ENCODE measurements at places on chromosomes 5 and 9.

DNA sequence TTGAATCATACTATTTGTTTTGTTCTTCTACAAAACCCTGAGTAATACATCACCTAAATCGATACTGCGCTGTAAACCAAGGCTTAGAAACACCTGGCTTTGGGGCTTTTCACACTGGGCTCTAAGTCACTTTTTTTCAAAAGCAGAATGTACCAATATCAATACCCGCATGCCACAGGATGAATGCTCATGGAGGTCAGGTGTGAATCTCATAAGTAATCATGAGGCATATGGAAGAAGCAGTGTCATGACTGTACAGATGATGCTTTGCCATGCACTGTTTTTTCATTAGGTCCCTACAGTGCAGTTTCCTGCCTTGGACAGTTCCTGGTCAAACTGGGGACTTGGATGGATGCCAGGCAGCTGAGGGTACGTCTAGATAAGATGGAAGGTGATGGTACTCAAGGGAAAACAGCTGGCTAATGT lies 49.0 kb upstream of the ATG10 start:
- no peak for DNase-seq

DNA sequence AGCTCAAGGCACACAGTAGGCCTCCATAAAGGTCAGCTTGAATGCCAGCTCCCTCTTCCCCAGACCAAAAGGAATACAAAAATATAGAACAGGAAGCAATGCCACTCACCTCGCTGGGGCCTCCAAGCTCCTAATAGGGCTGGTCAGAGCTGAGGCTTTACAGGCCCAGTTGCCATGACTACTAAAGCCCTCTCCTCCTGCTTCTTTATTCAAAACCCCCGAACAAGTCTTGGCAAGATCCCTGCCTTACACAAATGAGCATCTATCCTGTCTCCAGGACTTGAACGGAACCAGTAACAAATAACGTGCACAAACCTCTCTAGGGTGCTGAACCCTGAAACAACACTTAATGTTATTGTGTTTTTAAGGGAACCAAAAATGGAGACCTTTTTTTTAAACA lies 136.3 kb downstream of the SIL1 start:
- no peak for DNase-seq

GRCh38 chr5:76555717-76556116 lies 67.5 kb downstream of the F2RL2 start:
- no peak for DNase-seq

DNA sequence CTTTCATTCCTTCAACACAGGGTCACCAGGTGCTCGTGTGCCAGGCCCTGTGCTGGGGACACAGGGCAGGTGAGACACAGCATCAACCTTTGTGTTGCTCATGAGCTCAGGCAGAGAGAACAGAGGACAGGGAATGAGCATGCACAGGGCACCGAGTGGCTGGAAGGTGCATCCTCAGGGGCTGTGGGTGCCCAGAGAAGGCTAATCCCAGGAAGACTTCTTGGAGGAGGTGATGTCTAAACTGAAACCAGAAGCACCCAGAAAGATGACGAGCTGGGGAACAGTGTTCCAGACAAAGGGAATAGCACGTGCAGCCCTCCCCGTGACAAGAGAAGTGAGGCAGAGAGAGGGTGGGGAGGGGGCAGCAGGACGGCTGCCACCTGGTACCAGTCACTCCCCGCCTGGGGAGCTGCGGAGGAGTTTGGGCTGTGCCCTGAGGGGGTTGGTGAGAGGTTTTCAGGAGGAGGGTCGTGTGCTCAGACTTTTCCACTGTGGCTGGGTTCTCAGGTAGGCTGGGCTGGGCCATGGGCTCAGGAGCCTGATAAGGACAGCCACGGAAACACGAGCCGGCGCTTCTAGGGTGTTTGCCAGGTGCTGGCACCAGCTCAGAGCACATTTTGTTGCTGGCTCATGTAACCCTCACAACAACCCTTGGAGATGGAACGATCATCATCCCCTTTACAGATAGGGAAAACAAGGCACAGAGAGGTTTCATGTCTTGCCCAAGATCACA lies 46.0 kb downstream of the HMCN2 start:
- no peak for DNase-seq

DNA sequence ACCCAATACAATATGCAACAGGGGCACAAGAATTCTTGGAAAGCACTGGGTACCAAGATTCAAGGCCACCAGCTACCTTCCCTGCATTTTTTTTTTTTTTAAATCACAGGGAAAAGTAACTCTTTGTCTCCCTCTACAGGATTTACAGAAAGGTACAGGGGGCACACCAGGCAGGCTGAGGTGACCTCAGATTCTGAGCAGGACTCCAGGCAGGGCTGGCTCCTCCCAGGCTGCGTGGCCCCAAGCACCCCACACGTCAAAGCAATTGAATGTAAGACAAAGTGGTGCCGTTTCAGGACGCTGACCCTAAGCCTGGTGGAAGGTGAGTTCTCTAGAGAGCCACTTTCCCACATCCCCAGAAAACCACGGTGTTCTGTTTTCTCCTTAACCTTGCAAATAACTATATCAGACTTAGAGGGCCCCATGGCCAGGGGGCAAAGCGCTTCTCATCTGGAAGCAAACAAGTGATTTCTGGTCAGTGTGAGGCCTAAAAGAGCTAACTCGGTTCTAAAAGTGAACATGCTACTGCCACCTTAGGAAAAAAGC lies 222.6 kb downstream of the ROR2 start:
- DNase-seq = no peak

DNA sequence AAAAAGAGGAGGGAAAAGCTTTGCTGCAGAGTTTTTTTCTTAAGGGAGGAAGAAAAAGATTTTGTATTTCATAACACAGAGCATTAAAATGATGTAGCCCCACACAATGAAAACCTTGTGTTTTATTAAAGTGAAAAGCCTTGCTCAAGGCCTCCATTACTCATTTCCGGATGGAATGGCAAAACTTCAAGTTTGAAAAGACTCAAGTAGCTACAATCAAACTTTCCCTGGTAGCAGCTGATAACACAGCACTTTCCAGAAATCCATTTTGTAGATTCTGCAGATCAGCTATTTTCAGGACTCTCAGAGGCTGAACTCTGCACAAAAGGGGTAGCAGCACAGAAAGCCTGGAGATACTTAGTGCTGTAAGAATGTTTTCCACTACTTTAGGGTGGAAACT lies 374.8 kb downstream of the NFIB start:
- no peak for DNase-seq
